ENCODE measurements at places on chromosomes 16 and 17.
A peak's percentile ranks its signal among the peaks of the same experiment; 100 is the strongest.

GRCh38 chr17:40111221-40112128, 10.3 kb upstream of the MSL1 start:
- DNase-seq, result no peak

DNA sequence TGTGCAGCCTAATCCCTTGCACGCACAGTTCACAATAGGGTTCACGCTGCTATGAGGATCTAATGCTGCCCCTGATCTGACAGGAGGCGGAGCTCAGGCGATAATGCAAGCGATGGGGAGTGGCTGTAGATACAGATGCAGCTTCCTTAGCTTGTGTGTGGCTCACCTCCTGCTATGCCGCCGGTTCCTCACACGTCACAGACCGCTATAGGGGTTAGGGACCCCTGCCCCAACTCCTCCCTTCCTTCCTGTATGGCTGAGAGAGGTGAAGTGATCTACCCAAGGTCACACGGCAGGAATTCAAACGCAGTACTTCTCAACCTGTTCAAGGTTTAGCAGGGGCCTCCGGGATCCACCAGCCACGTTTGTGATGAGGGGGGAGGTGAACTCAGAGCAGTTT, 13.4 kb upstream of the PLLP start:
- DNase-seq, result peak; percentile 90

DNA sequence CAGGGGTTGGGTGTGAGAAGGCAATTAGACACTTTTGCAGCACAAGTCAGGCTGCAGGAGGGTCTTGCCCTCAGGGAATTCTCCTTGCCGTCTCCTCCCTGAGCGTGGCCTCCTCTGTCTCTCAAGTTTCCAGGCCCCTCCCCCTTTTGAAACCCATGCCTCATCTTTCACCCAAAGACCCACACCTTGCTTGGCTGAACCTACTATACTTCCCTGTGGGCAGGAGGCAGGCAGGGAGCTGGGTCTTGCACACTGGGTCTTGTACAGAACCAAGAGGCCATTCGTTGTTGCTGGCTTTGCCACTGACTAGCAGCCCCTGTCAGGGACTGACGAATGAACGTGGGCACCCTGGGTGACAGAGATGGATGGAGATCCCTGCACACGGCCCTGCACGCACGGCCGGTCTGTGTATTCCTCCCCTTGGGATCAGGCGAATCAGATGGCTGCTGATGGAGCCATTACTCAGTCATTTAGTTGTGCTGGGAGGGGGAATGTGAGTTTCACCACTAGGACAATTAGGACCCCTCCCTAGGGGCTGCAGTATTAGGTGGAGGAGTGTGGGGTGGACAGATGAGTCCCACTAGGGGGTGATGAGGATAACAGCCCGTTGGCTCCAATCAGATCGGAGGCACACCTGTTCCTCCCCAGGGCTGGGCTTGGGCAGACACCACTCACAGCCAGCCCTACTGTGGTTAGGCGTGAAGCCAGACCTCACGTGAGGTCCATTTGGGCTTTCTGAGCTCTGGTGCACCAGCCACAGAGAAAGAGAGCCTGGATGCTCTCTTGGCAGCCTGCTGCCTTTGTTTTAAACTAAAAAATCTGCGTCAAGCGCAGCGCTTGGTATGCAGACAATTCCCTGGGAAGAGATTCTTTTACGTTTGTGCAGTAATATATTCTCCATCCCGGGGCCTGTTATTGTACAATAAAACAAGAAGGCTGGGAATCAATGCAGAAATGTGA, 167.7 kb upstream of the WSCD1 start:
- no peak for DNase-seq

- DNase-seq, result no peak
Observed at GRCh38 chr17:903691-904481, 75.7 kb downstream of the NXN start.

DNA sequence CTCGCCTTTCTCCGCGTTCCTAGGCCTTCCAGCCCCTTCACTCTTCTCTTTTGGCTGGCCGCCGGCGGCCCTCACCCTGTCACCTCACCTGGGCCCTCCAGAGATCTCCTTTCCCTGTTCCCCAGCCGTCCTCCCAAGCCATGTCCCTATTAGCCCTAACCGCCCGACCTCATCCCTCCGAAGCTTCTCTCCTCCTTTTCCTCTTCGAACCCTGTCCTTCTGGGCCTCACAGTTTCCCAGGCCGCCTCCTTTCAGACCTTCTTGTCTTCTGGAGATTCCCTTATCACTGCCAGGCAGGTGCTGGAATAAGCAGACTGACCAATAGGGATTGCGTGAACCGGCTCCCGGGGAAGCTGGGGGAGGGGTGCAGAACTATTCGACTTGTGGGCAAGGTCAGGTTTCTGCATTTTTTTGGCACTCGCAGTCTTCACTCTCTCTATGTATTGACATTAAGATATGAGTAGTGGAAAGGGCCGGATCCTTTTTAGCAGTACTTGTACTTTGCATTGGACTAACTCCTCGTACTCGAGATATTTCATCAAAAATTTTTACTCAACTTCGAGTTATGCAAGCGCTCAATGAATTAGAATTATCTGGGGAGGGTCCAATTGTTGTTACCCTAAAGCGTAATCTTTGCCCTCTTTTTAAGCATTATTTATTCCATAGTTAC, 690 bp downstream of the RHOT1 start:
- DNase-seq, result no peak

GRCh38 chr16:8330761-8331160, 259.6 kb downstream of the TMEM114 start:
- no peak for DNase-seq

DNA sequence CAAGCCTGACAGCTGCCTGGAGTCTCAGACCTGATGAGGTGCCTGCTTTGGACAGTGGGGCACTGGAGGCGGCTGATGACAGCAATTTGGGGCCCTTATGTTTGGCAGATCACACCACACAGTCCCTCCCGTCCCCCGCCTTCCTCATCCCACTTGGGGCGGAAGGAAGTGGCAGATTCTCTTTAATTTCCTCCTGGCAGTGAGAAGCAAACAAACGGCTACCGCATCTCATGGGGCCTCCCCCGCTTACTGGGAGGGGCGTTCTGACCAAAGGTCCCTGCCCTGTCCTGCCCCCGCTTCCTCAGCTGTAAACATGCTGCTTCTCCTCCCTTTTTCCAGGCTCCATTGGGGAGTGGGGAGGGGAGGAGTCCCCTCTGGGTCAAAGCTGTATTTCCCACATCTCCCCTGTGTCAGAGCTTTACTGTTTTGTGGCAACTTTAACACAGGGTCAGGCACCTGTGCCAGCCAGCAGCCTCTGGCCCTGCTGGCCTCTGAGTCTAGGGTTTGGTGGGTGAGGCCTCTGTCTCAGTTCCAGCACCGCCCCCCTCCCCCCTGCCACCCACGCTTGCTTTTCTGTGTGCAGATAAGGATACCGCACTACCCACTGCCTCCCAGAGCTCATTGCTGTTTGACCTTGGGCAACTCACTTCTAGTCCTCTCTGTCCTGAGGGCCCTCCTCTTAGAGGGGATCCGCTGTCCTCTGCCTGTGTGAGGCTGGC, 5.4 kb upstream of the NFATC3 start:
- peak; percentile 54 for DNase-seq

- no peak for DNase-seq
Observed at GRCh38 chr17:2940352-2940751, 123.1 kb downstream of the OR1D5 start.

DNA sequence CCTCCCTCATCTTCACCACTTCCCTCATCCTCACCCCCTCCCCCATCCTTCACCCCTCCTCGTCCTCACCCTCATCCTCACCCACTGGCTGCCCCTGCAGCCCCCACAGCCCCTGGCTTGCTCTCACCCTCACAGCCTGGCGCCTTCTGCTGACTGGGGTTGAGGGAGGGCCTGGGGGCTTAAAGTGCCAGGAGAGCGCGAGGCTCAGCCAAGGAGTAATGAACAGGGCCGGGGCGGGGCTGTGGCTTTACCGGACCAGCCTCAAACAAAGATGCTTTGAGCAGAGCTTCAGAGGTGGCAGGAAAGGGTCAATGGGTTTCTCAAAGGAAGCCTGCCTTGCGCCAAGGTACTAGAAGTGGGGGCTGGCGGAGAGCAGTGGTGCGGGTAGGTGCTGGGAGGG, at the start of gene PRSS33:
Gene PRSS33 (minus strand): TSS at position 155 of the 400 bp plus-strand sequence. CDS start 1,013 bp downstream, outside the sequence.
- DNase-seq, result no peak

- DNase-seq, result no peak
Observed at GRCh38 chr17:47630614-47631013, 19.1 kb upstream of the KPNB1 start.

GRCh38 chr17:71821511-71821910, 299.3 kb upstream of the SOX9 start:
- no peak for DNase-seq

- DNase-seq, result no peak
Observed at GRCh38 chr17:78241277-78242023, 10.0 kb downstream of the TMEM235 start.

DNA sequence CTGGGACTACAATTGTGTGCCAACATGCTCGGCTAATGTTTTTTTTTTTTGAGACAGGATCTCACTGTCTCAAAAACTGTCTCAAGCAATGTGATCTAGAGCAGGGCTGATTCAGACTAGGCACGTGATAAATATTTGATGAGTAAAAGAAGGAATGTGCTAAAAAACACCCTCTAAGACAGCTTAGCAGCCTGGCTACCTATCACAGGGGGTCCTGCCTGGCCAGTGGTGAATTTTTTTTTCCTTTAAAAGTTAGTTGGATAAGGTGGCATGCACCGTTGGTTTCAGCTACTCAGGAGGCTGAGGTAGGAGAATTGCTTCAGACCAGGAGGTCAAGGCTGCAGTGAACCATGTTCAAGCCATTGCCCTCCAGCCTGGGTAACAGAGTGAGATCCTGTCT, 14.8 kb upstream of the GPATCH8 start:
- no peak for DNase-seq

GRCh38 chr17:45020354-45021138, 30.9 kb downstream of the DCAKD start:
- no peak for DNase-seq

DNA sequence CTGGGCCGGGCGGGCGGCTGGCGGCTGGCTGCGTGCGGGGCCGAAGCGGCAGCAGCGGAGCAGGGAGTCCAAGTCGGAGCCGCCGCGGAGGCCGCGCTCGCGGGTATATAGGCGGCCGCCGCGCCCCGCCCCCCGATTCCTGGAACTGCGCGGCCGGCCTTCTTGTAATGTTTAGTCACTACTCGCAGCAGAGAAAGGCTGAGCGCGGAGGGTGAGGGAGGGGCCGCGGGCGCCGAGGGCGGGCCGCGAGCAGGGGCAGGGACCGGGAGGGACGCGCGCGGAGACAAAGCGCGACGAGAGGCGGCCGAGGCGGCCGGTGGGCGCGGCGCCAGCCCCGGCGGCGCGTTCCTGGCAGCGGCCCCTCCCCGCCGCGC, at the start of gene SOCS3:
Gene SOCS3 (minus strand): TSS at position 81 of the 374 bp plus-strand sequence. CDS start 982 bp downstream, outside the sequence.
- DNase-seq, result peak; percentile 92

- no peak for DNase-seq
Observed at GRCh38 chr16:51753467-51754127, 602.5 kb upstream of the SALL1 start.

DNA sequence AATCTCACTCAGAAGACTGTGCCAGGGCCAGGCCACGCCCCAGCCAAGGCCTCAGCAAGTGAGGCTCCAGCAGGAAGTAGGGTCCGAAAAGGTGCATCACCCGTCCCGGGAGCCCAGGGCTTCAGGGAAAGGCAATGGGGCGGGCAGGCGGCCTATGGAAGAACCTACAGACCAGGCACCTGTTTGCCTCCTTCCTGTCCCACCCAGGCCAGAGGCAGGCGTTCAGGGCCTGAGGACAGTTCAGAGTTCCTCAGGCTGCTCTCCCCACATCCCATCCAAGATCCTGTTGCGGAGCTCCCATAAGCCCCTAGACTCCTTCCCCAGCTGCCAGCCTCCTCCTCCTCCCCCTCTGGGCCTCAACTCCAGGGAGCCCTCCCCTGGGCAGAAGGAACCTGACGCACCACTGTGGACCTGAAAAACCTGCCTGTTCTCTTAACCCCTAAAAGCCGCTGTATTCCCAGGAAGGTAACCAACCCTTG, 2.3 kb downstream of the CLUH start:
- no peak for DNase-seq

DNA sequence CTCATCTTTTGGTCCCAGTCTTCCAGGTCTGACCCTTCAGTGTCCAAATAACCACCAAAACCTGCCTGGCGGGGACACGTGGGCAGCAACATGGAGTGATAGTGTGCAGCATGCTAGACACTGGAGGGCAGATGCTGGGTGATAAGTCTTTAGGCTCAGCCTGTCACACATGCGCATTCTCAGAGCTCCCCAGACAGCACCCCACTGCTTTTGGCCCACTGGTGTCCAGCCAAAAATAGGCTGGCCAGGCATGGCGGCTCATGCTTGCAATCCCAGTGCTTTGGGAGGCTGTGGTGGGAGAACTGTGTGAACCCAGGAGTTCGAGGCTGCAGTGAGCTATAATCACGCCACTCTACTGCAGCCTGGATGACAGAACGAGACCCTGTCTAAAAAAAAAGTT, 12.3 kb downstream of the GINS2 start:
- DNase-seq, result no peak

DNA sequence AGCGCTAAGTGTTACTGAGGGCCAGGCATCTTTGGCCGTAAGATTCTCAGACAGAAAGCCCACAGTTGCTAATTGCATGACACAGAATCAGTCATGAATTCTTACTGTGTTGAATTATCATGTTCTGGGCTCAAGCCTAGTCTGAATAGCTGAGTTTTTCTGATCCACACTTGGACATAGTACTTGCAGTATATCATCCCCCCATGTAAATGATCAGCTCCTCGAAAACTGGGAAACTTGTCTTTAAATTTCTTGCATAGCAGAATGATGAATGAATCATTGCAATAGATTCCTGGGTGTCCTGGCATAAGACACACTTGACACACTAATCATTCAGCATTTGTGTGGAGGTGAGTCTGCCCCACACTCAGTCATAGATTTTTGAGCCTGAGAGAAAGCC, 2.2 kb downstream of the MLYCD start:
- DNase-seq, result no peak

DNA sequence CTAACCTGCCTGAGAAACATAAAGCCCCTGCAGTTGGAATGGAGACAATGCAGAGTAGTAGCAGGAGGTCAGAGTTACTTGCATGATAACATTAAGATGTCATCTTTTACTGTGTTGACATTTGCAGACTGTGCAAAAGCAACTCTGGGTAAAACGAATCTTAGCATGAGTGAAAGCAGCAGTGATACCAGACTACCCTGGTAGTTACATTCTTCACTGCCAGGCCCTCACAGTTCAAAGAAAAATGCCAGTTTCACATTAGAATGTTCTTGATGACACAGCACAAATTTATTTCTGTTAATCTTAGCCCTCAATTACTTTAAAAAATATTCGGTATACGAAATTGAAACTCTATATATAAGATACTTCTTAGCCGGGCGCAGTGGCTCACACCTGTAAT, 12.2 kb downstream of the MPHOSPH6 start:
- no peak for DNase-seq

- DNase-seq, result no peak
Observed at GRCh38 chr16:9136596-9136995, 45.2 kb downstream of the HAPSTR1 start.

DNA sequence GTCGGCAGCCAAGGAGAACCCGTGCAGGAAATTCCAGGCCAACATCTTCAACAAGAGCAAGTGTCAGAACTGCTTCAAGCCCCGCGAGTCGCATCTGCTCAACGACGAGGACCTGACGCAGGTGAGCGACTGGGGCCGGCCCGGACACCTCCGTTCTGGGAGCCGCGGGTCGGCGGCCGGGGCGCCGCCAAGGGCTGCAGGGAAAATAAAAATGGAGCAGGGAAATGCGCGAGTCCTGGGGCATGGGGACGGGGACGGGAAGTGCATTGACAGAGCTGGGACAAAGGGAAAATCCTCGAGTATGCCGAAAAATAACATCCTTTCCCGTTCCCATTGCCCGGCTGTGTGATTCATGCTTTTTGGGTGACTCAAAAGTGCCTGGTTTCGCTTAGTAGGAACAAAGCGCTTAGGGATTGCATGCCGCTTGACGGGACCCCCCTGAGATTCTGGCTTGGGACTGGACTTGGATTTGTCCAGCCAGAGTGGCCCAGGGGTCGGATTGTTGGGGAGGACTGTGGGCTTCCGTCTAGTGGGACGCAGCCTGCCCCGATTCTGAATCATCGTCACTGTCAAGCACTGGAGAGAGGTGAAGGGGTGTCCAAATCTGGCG, 699 bp downstream of the MPRIP start:
- DNase-seq, result no peak

Measured in T-helper 2 cell (primary cell).